ENCODE measurements at places on chromosomes 12 and 14.

GRCh38 chr14:38496092-38496491 is 240.2 kb upstream of the CLEC14A start:
- no peak for DNase-seq

- DNase-seq = no peak
Observed at GRCh38 chr14:43853541-43853940, 653.5 kb downstream of the FSCB start.

DNA sequence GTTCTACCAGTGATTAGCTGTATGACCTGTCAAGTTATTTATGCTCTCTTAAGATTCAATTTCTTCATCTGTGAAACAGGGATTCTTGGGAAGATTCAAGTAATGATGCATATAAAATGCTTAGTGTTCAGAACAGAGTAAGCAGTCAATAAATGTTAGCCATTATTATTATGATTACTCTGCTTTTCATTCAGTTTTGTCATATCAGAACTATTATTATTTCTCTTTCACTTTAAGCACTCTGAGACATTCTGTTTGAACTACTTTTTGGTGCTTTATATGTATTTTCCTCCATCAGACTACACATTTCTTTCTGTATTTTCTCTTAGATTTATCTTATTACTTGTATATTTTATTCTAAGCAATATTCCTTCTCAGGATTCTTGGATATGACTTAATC is 81.2 kb downstream of the CFAP54 start:
- DNase-seq = no peak

- DNase-seq = no peak
Observed at GRCh38 chr12:132074216-132074615, 69.9 kb downstream of the DDX51 start.

DNA sequence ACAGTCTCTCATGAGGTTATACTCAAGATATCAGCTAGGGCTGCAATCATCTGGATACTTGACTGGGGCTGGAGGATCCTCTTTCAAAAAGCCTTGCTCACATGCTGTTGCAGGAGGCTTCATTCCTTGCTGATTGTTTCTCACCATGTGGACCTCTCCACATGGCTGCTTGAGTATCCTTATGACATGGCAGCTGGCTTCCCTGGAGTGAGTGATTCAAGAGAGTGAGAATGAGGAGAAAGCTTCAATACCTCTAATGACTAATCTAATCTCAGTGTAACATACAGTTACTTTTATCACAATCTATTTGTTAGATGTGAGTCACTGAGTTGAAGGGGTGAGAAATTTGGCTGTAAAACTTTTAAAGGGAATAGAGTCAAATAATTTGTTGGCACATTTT is 14.4 kb upstream of the SDR39U1 start:
- no peak for DNase-seq

DNA sequence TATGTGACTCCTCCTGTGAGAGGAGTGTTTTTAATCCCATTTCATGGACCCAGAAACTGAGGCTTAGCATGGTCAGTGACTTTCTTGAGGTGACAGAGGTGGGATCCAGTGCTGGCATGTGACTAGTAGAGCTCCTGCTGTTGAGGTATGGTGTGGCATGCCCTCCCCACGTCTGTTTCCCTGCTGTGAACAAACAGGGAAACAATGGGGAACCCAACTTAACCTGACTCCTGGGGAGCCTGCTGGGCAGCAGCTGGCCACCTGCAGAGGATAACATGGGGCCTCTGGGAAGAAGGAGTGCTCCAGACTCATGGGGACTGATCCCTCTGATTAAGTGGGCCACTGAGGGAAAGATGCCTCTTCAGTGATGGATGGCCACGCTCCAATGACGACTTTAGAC is 114.0 kb downstream of the BEGAIN start:
- DNase-seq = no peak

GRCh38 chr12:15842108-15842507 is 40.1 kb upstream of the STRAP start:
- DNase-seq = peak; percentile 29

DNA sequence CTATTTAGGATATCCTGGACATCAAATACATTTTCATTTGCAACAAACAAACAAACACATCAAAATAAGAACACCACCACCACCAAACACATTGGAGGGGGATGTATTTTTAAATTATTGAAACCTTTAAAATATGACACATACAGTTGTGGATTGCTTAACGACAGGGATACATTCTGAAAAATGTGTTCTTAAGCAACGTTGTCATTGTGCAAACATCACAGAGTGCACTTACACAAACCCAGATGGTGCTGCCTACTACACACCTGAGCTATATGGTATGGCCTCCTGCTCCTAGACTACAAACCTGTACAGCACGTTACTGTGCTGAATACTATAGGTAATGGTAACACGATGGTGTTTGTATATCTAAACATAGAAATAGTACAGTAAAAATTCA is 19.4 kb downstream of the PYGL start:
- DNase-seq = no peak

DNA sequence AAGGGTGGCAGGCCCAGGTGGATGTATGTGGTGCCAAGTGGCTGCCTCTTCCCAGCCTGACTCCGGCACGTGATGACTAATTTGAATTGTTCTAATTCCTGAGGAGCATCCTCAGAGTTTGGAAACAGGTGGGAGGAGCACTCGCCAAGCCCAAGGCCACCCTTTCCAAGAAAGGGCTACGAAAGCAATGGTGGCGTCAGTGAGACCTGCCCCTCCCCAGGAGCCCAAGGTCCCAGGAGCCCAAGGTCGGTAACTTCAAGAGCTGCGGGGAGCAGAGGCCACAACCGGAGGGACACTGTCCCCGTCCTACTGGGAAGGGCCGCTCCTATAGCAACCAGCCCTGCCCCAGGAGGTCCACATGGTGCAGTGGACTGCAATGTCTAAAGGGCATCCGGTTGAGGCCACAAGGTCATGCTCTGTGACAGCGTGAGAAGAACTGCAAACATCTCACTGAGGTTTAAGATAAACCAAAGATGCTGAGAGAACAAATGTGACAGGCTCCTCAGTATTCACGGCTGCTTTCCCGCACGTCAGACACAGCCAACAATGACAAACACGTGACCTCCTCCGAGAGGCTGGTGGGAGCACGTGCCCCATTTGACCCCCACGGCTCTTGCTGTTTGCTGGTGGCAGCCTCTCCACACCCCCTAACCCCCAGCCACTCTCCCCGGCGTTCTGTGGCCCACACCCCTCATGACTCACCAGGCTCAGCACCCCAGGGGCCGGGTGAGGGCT is 79.6 kb downstream of the ITPK1 start:
- no peak for DNase-seq

DNA sequence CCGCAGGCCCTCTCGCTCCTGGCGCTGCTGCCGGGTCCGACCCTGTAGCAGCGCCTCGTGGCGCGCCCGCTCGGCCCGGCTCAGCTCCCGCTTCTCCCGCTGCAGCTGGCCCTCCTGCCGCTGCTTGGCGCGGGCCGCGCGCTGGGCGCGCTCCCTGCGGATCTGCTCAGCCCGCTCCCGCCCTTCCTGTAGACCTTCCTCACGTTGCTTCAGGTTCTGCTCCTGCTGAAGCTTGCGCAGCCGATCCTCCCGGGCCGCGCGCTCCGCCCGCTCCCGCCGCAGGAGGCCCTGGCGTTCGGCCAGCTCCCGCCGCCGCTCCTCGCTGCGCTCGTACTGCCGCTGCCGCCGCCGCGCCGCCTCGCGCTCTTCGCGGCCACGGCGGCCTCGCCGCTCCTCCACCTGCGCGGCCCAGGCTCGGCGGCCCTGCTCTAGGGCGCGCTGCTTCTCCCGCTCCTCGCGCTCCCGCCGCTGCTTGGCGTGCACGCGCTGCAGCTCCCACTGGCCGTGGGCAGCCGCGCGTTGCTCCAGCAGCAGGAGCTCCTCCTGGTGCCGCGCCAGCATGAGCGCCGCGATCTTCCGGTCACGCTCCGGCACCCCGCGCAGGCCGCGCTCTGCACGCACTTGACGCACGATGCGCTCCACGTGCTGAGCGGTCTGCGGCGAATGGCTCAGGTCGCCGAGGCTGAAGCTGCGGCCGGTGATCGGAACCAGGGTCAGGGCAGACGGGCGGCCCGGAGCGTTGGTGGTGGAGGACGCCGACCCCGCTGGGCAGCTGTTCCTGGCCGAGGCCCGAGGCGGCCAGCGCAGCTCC is 2.4 kb downstream of the CCDC177 start:
- no peak for DNase-seq

DNA sequence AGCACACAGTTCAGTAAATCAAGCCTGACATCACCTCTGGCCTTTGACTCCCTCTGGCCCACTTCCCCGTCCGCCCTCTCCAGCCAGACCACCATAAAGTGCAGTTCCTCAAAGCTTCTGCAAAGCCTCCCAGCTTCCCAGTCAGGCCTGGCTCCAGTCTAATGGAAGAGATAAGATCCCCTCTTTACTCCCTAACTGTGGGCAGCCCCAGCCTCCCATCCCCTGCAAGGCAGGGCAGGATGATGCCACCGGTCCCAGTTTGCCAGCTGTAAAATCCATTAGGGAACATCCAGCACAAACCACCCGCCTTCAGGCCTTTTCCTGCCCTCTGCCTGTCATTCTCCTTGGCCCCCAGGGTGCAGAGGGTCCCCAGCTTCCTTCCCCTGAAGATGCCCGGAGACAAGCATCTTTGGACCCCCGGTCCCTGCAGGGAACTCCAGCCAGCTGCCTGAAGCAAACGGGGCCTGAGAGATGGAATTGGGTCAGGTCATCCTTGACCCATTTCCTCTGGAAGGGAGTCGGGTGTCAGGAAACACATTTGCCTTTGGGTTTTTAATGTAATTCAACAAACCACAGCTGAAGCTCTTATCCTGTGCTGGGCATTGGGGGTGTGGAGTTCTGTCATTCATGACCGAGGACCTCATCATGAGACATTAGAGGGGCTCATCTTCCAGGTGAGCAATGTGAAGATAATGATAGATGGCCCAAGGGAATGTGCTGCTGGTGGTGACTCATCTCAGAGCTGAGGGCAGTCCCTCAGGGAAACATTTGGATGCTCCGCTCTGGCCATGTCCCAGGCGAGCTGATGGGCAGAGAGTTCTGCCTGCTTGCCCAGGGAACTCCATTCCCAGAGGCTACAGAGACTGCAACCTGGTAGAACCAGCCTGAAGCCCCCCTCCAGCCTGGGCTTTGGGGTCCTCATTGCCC is 93.8 kb upstream of the CLMN start:
- no peak for DNase-seq

GRCh38 chr12:132617822-132618682 is 524 bp upstream of the P2RX2 start:
- DNase-seq = no peak

DNA sequence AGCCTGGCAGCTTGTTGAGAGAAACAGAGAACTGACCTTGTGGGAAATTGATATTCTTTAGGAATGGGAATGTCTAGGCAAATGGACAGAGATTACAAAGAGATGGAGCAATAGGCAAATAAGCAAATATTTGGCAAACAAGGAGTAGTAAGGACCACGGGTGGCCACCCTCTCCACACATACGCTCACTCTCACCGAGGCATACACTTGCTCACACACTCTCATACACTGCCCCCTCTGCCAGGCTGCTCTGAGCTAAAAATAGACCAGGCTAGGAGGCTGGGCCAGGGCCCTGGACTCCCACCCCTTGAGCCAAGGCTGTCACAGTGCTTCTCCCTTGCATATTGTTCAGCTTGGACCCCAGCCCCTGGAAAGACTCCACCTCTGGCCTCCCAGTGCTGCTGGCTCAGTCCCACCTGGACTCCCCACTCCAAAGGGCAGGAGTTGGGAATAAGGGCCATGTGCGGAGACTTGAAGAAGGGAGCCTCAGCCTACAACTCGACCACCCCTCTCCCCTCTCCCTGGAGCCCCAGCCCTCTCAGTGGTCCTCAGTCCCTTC is 1.1 kb downstream of the PPP1R1A start:
- DNase-seq = no peak

DNA sequence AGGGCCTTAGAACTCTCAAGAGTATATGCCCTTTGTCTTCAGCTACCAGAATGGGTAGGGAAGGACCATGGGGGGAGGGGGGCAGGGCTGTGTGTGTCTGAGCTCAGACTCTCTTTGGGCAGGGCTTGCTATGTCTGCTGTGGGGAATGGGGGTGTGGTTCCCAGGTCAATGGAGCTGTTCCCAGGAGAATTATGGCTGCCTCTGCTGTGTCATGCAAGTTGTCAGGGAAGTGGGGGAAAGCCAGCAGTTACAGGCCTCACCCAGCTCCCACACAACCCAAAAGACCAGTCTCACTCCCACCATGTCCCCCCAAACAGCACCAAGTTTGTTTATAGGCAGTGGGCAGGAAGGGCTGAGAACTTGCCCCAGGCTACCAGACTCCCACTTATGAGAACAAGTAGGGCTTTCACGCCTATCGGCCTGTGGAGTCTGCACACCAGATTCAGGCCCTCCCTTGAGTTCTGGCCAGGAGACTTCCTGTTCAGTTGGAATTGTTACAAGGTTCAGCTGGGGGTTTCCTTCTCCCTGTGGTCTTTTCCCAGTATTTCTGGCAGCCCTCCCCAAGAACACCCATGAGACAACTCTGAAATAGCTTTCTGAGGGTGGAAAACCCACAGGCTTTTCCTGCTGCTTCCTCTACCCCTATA is 6.1 kb upstream of the SERPINA11 start:
- no peak for DNase-seq

DNA sequence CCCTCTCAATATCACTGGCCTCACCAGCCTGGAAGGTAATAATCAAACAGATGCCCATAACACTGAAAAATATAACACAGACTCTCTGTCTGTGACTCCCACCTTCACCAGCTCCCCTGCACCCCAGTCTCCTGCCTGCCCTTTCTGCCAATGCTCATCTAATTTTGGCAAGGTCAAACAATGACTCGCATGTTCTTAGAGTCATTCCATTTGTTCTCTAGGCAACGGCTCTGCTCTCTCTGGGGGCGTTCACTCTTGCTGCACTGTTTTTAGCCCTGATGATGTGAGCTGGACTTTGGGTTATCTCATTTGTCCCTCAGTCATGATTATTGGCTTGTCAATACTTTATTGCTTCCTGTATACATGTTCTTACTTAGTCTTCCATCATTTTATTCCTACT is 691.8 kb downstream of the FLRT2 start:
- DNase-seq = no peak

- no peak for DNase-seq
Observed at GRCh38 chr12:107092669-107093416, 506 bp downstream of the CRY1 start.

- no peak for DNase-seq
Observed at GRCh38 chr12:95397571-95397970, 76.4 kb upstream of the METAP2 start.

- DNase-seq = no peak
Observed at GRCh38 chr14:94386085-94387031, 2.0 kb downstream of the SERPINA1 start.

DNA sequence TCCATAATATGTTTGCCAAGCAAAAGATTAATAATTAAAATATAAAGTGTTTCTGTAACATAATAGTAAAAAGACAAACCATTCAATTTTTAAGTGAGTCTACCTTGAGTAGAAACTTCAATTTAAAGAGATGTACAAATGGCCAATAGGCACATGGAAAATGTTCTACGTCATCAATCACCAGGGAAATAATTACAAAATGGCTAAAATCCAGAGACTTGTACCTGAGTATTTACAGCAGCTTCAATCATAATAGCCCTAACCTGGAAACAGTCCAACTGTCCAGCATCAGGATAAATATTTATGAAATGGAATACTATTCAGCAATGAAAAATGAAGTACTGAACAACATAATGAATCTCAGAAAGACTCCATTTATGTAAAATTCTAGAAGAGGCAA is 95.5 kb upstream of the FAR2 start:
- DNase-seq = no peak
